ENCODE measurements at places on chromosomes 6 and 20.

- DNase-seq: no peak
These were observed 809.3 kb downstream of the HACE1 start for GRCh38 chr6:104050455-104050854.

DNA sequence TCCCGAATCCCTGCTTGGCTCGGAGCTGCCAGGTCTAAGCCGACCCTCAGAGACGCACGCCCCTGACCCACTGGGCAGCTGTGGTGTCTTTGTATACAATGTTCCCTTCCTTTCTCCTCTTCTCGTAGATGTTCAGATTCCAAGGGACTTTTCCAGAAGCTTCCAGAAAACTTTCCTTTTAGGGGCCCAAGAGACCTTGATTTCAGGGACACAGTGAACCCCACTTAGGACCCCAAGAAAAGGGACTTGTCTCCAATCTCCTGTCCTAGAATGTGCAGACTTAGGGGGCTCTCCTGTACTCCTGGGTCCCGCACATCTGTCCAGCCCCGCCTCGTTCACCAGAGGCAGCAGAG is 103.5 kb downstream of the EDN3 start:
- DNase-seq: no peak

- DNase-seq: peak; percentile 23
These were observed 99.4 kb downstream of the BFSP1 start for GRCh38 chr20:17431621-17432364.

GRCh38 chr20:51128198-51128597 is 105.3 kb upstream of the KCNG1 start:
- no peak for DNase-seq

- DNase-seq: no peak
These were observed 1.7 kb downstream of the SCML4 start for GRCh38 chr6:107822176-107823046.

- no peak for DNase-seq
These were observed 5.0 kb downstream of the LEMD2 start for GRCh38 chr6:33783781-33784520.

GRCh38 chr20:51757226-51757625 is 11.0 kb downstream of the ATP9A start:
- no peak for DNase-seq

DNA sequence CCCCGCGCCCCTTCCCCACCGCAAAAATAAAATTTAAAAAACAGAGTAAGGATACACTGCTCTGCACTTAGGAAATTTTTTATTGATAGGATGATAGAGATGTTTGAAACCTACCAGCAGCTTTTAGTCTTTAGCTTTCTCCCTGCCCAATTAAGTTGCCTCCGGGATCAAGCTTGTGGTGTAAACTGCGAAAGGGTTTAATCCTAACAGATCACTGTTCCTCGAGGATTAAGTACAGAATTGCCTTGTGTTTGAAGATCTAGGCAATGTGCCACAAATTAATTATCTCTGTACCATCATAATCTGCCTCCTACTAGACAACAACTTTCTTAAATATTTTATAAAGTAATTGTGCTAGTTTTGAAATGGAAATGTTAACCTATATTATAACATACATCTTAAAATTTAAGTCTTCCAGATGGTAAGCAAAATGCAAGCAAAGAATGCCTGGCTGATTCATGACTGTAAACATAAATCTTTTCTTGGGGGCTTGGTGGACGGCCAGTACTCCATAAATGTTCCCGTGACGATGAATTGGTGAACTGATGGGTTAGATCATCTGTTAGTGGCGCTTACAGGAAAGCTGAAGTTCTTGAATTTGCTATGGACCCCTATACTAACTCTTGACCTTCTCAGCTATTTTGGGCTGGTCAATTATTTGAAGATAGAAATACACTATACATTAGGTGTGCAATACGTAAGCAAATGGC is 58.0 kb upstream of the ARHGAP18 start:
- no peak for DNase-seq

DNA sequence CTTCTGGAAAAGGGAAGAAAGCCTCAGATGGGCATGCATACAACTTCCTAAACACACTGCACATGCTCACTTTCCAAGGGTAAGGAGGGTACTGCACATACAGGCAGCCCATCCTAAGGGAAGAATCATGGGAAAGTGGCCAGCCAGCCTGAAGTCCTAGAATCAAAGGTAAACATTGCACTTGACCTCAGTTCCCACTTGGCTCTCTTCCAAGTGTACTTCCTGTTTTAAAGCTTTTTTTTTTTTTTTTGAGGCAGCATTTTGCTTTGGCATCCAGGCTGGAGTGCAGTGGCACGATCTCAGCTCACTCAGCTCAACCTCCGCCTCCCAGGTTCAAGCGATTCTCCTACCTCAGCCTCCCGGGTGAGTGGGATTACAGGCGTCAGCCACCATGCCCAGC is 225.3 kb upstream of the EPHA7 start:
- DNase-seq: no peak

DNA sequence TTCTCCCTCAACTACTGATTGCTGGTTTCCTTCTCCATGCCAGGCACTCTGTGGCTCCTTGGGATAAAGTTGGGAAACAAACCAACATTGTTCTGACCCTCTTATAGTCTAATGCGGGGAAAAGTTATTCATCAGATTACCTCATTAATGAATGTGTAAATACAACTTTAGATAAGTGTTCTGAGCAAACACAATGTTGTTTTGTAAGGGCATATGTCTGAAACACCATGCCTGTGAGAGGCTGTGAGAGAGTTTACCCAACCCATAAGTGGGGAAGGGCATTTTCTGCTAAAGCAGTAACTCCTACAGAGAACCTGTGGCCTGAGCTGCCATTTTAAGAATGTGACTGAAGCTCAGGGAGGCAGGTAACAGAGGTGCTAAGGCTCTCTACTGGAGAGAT is 283.5 kb downstream of the KHDC1L start:
- DNase-seq: no peak

DNA sequence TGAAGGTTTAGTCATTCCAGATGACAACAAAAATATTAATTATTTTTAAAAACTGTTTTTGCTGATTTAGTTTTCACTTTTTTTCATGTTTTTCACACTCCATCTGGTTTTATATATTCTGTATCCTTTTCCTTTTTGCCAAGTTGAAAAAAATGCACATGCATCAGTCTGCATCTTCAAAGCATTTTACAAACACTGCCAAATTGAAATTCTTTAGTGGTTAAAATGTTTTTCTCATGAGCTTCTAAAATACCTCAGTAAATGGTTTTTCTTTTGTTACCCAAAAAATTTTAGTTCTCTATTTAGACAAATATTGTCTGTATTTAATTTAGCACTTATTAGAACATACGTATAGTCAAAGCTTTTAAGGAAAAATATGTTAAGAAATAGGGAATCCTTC is 386.9 kb upstream of the HSF2 start:
- DNase-seq: no peak

- no peak for DNase-seq
These were observed 25.9 kb upstream of the EFHC1 start for GRCh38 chr6:52394251-52394666.

- no peak for DNase-seq
These were observed 201.3 kb upstream of the BTBD3 start for GRCh38 chr20:11716239-11716944.

DNA sequence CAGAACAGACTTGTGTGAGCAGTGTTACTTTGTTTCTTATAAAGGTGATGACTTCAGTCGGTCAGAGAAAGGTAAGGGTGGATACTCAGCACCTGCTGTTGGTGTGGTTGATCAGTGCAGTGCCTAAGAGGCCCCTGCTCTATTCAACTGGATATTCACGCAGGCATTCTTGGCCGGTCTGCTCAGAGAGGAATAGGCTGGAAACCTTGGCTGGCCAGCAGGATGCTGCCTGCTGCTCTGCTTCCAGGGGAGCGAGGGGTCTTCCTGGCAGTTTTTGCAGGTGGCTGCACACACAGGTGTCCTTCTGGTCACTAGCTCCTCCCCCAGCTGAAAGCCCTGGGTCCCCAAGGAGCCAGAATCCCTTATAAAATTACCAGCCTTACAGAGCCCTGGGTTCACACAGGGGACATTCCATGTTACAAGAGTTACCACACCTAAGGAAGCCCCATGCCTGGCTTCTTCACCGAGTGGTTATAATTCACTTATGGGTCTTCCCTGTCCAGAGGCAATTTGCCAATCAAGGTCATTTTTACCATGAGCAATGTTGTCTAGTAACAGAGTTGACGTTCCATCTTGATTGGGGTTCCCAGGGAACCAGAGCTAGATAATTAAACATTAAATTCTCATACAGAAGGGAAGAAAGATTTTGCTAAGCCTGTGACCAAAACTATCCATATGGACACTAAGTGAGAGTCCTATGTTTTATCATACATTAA is 16.4 kb downstream of the SYNJ2 start:
- DNase-seq: no peak

DNA sequence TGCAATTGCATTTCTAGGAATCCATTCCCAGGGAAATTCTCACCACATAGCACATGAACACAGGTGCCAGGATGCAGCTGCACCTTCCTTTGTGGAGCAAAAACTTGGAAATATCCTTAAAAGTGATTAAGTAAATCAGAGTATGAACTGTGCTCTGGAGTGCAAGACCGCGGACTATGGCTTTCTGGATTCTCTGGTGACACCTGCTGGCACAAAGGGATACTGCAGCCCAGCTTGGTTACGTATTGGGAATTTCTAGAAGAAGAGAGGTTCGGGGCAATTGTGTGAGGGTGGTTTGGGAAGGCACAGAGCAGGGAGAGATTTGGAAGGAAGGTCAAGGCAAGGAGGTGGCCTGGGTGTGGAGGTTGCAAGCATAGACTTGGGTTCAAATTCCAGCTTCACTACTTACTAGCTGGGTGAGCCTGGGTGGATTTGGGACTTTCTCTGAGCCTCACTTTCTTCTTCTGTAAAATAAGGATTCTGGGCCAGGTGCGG is 15.9 kb upstream of the PEDS1 start:
- peak; percentile 74 for DNase-seq

- DNase-seq: no peak
These were observed 83.2 kb downstream of the LAMP5 start for GRCh38 chr20:9597547-9597946.

- DNase-seq: no peak
These were observed 137.2 kb downstream of the WDR27 start for GRCh38 chr6:169564453-169565240.

DNA sequence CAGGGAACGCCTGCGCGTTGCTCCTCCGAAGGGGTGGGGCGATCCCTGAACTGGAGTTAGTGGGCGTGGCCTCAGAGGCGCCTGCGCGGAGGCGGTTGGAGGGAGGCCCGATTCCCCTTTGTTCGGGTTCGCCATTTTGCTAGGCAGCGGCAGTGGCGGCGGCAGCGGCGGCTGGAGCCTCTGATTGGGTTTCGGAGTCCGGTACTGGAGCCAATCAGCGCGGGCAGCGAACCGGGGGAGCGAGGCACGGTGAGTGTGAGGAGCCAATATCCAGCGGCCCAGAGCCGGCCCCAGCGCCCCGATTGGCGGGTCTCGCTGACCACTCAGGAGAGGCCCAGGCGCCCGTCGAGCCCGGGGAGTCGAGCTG is at the start of gene NFYA:
NFYA (plus strand) TSS at position 139 of the 367 bp plus-strand sequence. CDS start 6,116 bp downstream, outside the sequence.
- no peak for DNase-seq

GRCh38 chr6:15369838-15370237 is 124.0 kb downstream of the JARID2 start:
- no peak for DNase-seq

DNA sequence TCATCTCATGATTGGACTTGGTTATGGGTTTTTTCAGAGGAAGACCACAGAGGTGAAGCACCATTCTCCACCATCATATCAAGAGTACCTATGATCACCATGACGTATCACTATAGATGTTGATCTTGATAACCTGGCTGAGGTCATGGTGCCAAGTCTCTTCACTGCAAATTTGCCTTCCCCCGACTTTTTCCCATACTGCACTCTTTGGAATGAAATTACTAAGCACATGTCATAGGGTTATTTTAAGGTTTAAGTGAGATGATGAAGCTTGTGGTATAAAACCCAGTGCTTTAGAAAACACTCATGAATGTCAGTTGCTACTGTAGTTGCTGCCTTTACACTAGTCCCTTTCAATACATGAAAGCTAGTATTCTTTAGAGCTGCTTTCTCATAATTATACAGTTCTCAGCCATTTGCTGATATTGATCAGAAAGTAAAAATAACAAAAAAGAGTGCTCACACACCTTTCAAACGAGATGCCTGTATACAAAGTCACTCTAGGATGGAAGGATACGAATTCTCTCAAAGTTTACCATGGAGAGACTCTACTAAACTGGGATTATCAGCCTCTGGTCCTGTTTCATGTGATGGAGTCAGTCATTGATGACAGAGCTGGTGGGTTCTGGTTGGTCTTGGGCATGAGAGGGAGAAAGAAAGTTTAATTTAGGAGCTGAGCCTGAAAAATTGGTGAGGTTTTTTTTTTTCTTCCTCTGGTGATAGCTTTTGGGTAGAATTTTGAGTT is 228.1 kb downstream of the PRL start:
- DNase-seq: no peak

- no peak for DNase-seq
These were observed 17.5 kb downstream of the SLC52A3 start for GRCh38 chr20:750801-751200.

- DNase-seq: no peak
These were observed 29.3 kb upstream of the ARMH2 start for GRCh38 chr6:24827970-24828369.

GRCh38 chr6:92810913-92811312 is 608.4 kb downstream of the EPHA7 start:
- no peak for DNase-seq

GRCh38 chr6:45697605-45698004 is 318.1 kb downstream of the CLIC5 start:
- no peak for DNase-seq

- no peak for DNase-seq
These were observed 45.7 kb upstream of the MCUR1 start for GRCh38 chr6:13859871-13860555.

DNA sequence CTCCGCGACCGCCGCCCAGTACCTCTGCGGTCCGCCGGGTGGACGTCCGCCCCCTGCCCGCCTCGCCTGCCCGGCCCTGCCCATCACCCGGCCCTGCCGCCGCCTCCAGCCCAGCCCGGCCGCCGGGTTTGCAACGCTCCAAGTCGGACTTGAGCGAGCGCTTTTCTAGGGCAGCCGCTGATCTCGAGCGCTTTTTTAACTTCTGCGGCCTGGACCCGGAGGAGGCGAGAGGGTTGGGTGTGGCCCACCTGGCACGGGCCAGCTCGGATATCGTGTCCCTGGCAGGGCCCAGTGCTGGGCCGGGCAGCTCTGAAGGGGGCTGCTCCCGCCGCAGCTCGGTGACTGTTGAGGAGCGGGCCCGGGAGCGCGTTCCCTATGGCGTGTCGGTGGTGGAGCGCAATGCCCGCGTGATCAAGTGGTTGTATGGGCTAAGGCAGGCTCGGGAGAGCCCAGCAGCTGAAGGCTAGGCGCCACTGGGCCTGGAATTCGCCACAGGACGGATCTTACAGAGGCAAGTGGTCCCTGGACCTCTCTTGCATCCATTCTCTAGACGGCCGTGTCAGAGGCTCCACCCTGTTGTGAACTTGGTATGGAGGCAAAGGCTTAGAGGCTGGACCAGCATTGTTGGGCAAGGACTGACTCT is 11.8 kb downstream of the FAM110A start:
- DNase-seq: no peak

Measured in NCI-H1694 (cell line).